Stimulated activated CD8-positive, alpha-beta memory T cell treated with anti-CD3 and anti-CD28 coated beads, Interleukin-2, amount 100 ng/mL, for 1 hour (primary cell): ENCODE measurements at places on chromosomes 1 and 21.

DNA sequence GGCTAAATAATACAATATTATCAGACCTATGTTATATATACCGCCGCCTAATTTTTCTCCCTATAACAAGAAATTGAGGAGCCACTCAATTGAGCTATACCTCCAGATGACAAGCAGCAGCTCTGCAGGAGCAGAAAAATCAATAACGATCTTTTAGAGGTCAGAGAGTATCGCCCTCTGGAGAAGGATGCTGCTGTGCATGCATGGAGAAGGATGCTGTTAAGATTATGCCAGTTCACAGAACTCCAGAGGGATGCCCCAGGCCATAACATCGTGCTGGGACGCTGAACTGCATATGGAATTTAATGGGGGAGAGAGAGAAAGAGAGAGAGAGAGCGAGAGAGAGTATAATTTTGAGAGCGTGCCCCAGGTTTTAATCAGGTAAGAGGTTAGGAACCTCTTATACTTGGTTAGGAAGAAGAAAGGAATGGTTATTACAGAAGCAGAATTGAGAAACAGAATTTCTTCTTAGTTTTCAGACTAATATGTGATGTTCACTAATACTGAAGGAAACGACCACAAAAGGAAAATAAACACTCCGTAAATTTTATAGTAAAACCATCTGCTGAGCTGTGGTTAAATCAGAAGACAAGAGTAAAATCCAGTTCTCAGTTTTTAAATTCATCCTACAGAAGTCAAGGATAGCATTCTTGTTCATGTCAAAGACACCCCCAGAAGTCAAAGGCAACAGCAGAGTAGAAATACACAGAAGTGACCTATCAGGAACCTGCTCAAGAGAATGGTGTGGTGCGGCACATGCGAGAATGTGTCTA lies 111.1 kb downstream of the SMYD2 start:
- no peak for DNase-seq

GRCh38 chr1:39204441-39205081 lies at the start of gene MACF1:
Gene MACF1, plus strand, starts transcription at chr1:39204695. Its CDS starts 328 bp downstream, at chr1:39205023.
- no peak for DNase-seq

GRCh38 chr21:31124010-31124409 lies 85.7 kb upstream of the KRTAP19-8 start:
- DNase-seq = no peak

DNA sequence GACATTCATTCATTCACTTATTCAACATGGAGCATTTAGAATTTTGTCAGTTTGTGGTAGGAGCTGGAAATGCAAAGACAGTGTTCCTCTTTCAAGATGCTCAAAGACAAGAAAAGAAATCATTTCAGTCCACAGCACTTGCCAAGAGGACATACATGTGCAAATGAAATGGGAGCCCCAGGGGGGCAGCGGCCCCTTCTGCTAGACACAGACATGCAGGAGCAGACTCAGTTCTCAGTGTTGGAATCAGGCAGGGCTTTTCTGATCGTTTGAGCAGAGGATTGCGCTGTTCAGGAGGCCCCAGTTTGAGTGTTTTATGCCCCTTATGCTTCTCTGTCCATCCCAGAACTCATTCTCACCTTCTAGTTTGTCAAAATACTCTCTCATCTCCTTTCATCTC lies 35.6 kb upstream of the VASH2 start:
- DNase-seq = no peak

- DNase-seq = no peak
These were observed 102.3 kb downstream of the DYRK1A start for GRCh38 chr21:37468909-37469308.

GRCh38 chr1:162498496-162498810 lies 835 bp downstream of the UHMK1 start:
- no peak for DNase-seq

DNA sequence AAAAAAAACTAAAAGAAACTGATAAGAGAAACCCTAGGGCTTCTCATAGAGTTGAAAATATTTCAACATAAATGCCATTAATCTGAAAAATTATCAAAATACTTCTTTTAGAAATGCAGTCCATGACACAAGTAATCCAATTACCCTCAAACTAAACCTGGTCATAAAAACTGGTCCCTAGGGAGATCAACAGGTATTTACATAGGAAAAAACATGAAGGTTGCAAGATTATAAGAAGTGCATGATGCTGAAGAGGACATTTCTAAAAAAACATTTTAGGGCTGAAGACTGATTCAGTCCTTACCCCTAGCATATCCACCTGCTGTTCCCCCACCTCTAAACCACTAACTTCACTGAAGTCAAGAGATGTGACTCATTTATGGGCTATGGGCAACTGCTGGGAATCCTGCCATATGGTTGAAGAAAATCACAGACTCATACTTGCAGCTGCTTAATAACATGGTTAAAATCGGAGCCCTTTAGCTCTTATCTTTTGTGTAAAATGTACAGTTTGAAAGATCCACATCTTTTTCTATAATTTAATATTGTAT lies 131.0 kb upstream of the RUNX1 start:
- no peak for DNase-seq

DNA sequence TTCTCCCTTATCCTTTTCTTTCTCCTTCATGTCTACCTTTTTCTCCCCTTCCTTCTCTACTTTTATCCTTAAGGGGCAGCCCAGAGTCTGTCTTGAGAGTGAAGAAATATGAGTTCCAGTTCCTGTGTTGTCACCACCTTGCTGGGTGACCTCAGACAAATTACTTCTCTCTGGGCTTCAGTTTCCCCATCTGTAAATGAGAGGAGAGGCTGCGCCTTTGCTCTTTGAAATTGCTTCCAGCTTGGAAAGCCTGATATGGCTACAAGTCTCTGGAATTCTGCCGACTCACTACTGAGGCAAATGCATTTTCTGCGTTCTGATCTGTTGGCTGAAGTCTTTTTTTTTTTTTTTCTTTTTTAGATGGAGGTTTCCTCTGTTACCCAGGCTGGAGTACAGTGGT lies 119.2 kb downstream of the SYF2 start:
- DNase-seq = no peak

DNA sequence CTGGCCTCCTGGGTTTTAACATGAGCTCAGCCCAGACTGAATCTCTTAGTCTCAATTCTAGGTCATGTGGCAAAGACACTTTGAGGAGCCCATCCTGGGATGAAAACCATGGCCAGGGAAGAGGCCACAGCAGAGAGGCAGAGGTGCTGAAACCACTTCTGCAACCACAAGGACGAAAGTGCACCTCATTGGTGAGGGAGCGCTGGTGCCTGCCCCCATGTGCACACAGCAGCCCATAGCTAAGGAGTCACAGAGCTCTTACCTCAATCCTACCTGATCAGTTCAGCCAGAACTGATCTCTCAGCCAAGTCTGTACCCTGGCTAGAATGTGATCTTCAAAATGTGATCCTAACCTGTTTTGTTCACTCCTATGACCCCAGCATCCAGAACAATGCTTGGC lies 32.9 kb upstream of the SRP9 start:
- no peak for DNase-seq

DNA sequence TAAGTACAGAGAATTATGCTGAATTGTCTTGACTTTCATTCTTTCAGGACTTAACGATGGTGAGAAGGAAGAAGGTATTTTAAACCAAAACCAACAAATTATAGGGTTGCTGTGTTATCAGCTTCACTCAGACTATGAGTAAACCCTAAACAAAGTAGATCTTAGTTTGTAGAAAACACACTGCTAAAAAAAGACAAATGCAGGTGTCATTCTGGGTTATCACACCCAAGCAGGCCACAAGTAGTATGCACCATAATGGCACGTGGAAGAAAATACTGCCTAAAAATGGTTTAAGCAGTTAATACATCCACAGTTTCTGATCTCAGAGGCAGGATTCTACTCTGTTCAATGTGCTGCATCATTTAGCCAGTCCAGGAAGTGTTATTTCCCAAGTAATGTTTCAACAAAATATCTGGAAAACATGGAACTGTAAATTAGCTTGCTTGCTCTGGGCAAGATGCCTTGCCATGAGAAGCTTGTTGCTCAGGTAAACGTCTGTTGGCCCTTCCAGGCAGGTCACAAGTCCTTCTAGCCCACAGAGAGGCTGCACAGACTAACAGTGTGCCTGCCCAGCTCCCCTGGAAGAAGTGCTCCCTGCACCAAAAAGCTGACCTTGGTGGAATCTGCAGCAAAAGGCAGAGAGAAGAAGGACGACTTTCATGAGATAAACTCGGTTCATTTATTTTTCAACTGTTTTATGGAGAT lies 4.1 kb downstream of the DIPK1A start:
- DNase-seq = no peak

DNA sequence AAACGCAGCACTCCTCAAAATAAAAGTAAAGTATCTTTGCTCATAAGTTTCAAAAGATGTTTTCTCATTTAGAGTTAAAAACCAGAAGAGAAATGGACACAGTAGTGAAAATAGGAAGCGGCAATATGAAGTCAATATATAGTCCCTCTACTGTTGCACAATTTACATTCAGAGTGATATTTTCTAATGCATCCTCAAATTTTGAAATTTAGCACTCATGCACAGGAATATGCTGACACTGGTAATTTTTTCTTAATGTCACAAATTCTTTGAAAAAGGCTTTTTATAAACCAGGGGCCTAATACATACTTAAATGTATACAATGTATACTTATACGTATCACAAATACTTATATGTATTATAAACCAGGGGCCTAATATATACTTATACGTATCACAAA lies 19.5 kb downstream of the ST7L start:
- DNase-seq = no peak

DNA sequence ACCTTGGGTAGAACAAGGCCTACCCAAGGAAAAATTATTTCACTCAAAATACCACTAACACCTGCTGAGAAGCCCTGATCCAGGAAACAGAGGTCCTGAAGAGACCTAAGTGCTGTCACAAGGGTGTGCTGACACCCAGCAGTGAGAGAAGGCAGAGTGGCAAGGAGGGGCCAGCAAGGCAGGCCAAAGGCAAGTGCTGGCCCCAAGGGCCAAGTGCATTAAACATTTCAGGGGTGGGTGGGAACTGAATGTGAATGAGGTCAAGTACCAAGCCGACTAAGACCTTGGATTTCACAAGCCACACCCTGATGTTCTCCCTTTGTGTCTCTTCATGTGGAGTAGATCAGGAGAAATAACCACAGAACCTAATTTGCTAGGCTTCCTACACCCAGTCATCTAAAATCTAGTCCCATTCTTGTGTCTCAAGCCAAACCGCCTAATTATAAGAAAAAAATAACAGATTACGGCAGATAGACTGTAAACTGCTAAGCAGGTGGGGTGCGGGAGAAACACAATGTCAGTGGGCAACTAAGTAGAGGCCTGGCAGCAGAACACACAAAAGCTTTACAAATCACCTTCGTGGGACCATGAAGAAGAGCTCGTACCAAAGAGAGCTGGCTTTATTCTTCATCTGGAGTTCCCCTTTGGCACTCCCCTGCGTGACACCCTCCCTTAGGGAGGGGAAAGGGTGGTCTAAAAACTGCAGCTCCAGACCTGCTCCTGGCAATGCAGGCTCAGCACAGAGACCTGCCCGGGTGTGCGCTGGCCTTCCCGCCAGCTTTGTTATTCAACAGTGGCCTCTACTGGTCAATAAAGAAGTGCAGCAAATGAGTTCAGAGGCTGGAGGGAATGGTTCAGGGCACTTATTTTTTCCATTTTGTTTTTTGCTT lies 8.7 kb downstream of the UBE2G2 start:
- no peak for DNase-seq

GRCh38 chr1:8682573-8682972 lies 134.9 kb downstream of the RERE start:
- DNase-seq = no peak

- DNase-seq = no peak
These were observed 11.6 kb upstream of the AKR7A3 start for GRCh38 chr1:19300211-19300610.

GRCh38 chr1:116382321-116382720 lies 9.3 kb downstream of the ATP1A1 start:
- DNase-seq = no peak

GRCh38 chr1:207904391-207904790 lies 6.5 kb downstream of the CD34 start:
- DNase-seq = no peak

DNA sequence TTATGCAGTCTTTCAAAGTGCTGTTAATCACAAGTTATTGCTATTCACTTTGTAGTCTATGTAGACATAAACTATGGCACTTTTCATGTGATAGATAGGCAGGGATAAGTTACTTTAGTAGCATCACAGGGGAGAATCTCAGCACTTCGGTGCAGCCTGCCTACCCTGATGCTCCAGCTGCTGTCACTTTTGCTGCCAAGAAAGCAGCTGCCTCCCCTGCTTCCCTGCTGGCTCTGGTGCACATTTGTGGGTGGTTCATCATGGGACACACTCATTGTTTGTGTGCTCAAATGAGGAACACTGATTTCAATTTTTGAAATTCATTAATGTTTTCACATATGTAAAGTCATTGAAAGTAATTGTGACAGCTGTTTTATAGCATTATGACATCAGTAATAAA lies 272.6 kb downstream of the S1PR1 start:
- no peak for DNase-seq

DNA sequence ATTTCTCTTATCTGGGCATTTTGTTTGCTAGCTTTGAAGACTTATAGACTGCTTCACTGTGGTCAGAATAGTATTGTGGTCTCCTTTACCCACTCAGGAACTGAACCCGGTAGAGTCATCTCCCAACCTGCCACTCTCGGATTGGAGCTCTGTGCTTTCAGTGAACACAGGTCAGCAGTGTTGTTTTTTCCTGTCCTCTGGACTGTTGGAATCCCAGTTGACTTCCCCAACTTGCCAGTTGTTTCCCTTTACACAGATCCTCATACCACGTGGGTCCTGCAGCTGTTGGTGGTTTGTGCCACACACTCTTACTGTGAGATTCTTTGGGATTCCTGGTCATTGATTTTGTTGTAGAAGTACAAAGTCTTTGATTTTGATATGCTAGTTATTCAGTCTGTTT lies 214.1 kb downstream of the DYRK1A start:
- DNase-seq = no peak

DNA sequence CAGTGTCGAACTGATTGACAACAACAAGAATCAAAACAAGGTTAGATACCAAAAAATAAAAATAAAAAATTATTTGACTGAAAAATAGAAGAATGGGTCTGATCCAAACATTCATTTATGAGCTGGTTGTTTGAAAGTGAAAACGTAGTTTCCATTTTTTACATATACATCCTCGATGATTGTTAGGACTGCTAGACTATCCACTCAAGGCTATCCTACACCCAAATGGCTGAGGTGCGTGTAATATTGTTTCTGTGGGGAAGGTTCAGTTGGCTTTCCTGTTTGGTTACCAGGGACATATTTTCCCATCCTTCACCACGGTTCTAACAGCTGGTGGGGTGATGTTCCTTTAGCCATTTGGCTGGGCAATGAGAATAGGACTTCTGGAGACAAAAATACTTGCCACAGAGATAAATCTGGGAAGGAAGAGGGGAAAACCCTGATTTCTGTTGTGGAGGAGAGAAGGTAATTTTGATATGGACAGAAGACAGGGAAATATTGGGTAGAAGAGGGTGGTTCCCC lies 66.3 kb downstream of the MAP3K7CL start:
- DNase-seq = no peak

DNA sequence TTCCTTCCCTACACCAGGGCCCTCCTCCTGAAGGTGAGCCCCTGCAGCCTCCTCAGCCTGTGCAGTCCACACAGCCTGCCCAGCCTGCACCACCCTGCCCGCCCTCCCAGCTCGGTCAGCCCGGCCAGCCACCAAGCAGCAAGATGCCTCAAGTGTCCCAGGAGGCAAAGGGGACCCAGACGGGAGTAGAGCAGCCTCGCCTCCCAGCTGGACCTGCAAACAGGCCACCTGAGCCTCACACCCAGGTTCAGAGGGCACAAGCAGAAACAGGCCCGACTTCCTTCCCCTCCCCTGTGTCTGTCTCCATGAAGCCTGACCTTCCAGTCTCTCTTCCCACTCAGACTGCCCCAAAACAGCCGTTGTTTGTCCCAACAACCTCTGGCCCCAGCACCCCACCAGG lies 38.8 kb downstream of the ZBTB17 start:
- DNase-seq = no peak

GRCh38 chr1:228061411-228062084 lies 21.0 kb upstream of the ARF1 start:
- no peak for DNase-seq
